ENCODE measurements at places on chromosomes 7 and 10. TPM values are rescaled to one million over a fixed set of nuclear protein-coding genes. Genes with fewer than 3 reads are reported as not detected.

Gene GGCT
- 27.0 TPM for polyA plus RNA-seq

Gene CHCHD1
- polyA plus RNA-seq: 32.2 TPM

- DNase-seq: no peak
These were observed 64.0 kb upstream of the SLF2 start for GRCh38 chr10:100848770-100849169.

GRCh38 chr10:77889277-77889903, 37.2 kb downstream of the DLG5 start:
- no peak for DNase-seq

DNA sequence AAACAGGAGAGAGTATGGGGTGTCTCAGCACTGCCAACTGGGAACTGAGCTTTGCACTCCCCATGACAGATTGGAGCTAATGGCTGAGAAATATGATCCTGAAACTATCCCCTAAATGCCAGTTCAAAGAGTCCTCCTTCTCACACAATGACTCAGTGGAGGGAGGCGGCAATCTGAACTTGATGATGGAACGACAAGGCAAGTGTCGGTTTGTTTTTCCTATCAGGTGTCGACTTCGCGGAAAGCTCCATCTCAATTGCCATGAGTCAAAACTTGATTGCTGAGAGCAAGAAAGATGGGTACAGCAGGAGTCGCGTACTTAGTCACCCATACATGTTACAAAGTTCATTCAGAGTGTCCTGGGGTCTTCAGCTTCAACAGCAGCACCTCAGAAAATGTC, 52.5 kb downstream of the NPY start:
- DNase-seq: no peak

- no peak for DNase-seq
These were observed 351.2 kb upstream of the AKR1E2 start for GRCh38 chr10:4474829-4475228.

DNA sequence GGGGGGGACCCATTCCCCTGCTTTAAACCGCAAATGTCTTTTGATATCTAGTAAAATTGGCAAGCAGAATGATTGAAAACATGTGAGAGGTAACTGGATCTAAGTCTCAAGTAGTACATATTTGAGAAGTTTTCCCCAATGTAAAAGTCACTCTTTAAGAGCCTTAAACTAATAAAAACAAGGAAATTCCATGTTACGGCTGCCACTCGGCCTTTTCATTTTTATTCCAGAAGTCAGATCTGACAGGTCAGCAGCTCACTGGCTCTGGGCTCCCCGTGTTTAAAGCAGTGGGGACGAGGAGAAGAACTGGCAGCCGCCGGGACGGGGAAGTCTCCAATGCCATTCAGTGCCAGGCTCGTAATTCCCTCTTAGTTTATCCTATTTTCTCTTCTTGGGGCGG, 80.7 kb downstream of the CUX1 start:
- DNase-seq: no peak

All from naive thymus-derived CD8-positive, alpha-beta T cell (primary cell).